ENCODE measurements at places on chromosomes 12 and 14. TPM values are rescaled to one million over a fixed set of nuclear protein-coding genes. Genes with fewer than 3 reads are reported as not detected.

DNA sequence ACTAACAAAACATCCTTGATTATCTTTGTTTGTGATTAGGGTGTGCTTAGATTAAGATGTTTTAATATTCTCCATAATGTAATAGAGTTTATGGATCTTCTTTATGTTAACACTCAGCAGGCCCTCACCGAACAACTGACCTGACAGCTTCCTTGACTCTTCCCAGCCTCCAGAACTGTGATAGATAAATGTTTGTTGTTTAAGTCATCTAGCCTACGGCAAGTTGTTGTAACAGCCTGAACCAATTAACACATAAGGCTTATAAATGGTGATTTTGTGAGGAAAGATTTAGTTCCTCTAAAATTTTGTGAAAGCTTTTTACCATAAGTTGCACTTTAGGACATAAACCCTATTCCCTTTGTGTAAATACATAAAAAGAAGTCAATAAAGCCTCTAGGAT lies 156.5 kb upstream of the DCN start:
- DNase-seq: no peak

The CIDEB gene
- 19.1 TPM for total RNA-seq

The CFAP251 gene
- total RNA-seq: 2.1 TPM

The ALX1 gene
- not detected for total RNA-seq

The LMNTD1 gene
- total RNA-seq: not detected

The PTGER2 gene
- total RNA-seq: 10.9 TPM

The BEGAIN gene
- 2.2 TPM for total RNA-seq

DNA sequence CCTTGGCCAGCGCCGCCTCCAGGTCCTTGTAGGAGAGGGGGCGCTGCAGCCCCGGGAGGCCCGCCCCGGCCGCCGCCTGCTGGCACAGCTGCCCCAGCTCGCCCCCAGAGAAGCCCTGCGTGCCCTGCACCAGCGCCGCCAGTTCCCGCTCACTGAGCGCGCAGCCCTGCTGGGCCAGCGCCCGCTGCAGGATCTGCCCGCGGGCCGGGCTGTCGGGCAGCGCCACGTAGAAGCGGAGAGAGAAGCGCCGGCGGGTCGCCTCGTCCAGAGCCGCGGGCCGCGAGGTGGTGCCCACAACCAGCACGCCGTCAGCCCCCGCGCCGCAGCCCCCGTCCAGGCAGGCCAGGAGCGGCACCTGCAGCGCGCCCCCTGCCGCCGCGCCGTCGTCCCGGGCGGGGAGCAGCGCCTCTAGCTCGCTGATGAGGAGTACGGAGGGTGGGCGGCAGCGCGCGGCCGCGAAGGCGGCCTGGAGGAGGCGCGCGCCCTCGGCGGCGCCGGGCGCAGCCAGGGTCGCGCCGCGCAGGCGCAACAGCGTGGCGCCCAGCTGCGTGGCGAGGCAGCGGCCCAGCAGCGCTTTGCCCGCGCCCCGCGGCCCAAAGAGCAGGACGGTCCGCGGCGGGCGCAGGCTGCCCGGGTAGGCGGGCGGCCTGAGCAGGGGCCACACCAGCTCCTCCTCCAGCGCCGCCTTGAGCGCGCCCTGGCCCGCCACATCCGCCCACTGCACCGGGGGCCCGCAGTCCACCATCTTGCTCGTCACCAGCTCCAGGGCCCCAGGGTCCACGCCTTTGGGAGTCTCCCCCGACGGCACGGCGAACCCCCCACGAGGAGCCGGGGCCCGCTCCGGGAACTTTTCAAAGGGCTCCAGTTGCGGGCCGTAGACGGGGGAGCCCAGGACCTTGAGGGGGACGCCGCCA lies 27.7 kb downstream of the FIGNL2 start:
- no peak for DNase-seq
